ENCODE measurements at places on chromosomes 7 and 10.

GRCh38 chr7:148395352-148395811 is 195.2 kb upstream of the C7orf33 start:
- DNase-seq: no peak

GRCh38 chr7:92589056-92589455 is 1.1 kb downstream of the FAM133B start:
- no peak for DNase-seq

DNA sequence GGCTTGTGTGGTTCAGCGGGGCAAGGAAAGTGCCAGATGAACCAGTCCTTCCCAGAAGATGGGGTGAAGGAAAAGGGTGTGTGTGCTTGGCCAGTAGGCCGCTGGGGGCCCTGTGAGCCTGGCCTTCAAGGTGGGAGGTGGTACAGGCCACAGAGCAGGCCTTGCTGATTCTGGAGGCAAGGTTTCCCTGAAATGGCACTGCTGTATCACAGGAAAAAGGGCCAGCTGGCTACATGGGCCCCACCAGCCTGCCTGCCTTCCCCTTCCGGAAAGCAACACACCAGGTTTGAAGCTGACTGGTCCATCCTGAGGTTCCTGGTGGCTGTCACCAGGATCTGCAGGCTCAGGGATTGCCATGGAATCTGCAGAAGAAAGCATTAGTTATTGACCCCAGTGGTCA is 12.5 kb downstream of the MMRN2 start:
- DNase-seq: no peak

GRCh38 chr10:43384252-43385221 is 13.1 kb downstream of the FXYD4 start:
- no peak for DNase-seq

GRCh38 chr10:71765906-71766716 is 7.2 kb downstream of the VSIR start:
- no peak for DNase-seq

DNA sequence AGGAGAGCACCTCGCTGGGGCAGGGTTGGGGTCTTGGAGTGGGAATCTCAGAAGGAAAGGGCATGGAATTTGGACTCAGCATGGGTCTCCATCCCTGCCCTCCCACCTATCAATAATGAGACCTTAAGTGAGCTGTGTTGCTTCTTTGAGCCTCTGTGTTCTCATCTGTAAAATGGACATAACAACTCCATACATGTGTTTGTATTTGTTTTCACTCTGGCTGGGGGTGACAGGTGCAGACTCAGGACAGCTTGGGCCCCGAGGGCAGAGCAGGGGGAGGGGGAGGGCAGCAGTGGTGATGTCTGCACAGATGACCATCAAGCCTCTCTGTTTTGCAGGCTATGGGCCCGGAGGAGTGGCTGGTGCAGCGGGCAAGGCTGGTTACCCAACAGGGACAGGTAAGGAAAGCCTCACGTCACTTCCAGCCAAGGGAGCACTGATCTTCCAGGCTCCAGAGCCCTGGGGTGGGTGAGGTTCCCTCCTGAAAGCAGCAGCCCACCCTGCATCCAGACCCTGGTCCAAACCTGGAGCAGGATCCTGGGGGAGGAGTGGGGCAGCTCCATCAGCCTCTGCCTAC is 19.9 kb downstream of the ELN start:
- DNase-seq: no peak

- no peak for DNase-seq
These were observed 157.5 kb downstream of the LYZL1 start for GRCh38 chr10:29446327-29446726.

Data from activated CD4-positive, CD25-positive, alpha-beta regulatory T cell treated with anti-CD3 and anti-CD28 coated beads, Interleukin-2, amount 50 U/mL, for 16 hours (primary cell).